Small intestine (tissue), 16 donors: ENCODE measurements at places on chromosomes 3 and 15.

GRCh38 chr15:99404454-99404853, 153.2 kb downstream of the LRRC28 start:
- H3K4me1 ChIP-seq: no peaks in the 10 kb centered on the region
- no peak for DNase-seq
- H3K4me3 ChIP-seq: no peak overlapping the region
- H3K27me3 ChIP-seq: no peaks in the 10 kb centered on the region
- H3K27ac ChIP-seq: no peak overlapping the region

DNA sequence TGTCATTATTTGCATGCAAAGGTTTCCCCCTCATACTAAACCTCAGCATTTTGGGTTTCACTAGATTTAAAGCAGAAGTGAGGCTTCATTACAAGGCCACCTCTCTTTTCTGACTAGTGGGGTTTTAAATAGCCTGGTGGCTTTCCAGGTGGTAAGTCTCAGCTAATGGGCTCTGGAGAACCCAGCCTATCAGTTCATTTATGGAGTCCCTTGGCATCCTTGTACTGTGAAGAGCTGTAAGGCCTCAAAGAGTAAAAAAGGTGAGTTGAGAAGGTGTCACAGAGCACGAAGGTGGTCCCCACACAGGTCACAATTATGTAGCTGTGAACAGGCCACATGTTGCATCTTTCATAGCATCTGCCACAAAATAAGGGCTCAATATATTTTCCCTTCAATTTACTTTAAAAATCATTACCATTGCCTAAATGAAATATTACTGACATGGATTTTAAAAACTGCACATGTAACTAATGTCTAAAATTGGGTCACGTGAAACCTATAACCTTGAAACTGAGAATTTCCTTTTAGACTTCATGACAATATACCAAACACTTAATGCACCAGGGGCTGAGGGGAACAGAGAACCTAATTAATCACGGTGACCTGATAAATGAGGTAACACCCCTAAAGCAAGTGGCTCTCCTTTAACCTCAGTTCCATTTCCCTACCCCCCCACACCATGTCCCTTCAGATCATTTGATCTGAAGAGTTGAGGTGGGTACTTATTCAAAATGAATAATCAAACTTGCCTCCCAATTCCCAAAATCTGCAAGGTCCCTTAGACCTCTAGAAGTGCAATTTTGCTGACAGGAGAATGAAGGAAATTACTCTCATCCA, 1.3 kb downstream of the NGLY1 start:
- H3K4me3 ChIP-seq: peak overlapping the region; percentile 76
- peaks cover 6% of the 10 kb centered on the region for H3K4me1 ChIP-seq
- DNase-seq: no peak
- H3K36me3 ChIP-seq: no peaks in the 10 kb centered on the region

- H3K4me3 ChIP-seq: no peak overlapping the region
- H3K27me3 ChIP-seq: no peaks in the 10 kb centered on the region
- H3K36me3 ChIP-seq: no peaks in the 10 kb centered on the region
- no peak overlapping the region for H3K27ac ChIP-seq
- no peaks in the 10 kb centered on the region for H3K4me1 ChIP-seq
Observed at GRCh38 chr3:49616061-49616460, 58.1 kb upstream of the APEH start.

DNA sequence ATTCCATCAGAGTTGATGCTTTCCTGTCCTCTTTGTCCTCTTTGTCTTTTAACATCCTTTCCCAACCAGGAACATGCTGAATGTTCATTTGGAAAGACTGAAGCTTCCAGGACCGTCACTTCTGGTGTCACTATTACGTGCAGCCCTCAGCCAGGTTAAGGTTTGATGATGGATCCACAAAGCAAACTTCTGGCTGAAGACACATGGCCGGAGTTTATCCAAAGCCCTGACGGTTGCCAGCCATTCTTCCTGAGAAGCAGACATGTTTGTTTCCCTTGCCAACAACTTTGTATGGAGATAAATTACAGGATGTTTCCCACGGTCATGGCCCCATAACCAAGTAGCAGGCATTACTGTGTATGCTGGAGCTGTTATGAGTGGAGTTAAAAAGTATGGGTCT, 236.9 kb downstream of the THSD4 start:
- no peak overlapping the region for H3K27ac ChIP-seq
- no peaks in the 10 kb centered on the region for H3K4me1 ChIP-seq
- H3K36me3 ChIP-seq: no peaks in the 10 kb centered on the region
- no peaks in the 10 kb centered on the region for H3K27me3 ChIP-seq
- no peak overlapping the region for H3K4me3 ChIP-seq

- H3K36me3 ChIP-seq: peaks cover 6% of the 10 kb centered on the region
- no peak for DNase-seq
- H3K4me1 ChIP-seq: no peaks in the 10 kb centered on the region
- no peak overlapping the region for H3K27ac ChIP-seq
- H3K27me3 ChIP-seq: no peaks in the 10 kb centered on the region
- H3K4me3 ChIP-seq: no peak overlapping the region
Observed at GRCh38 chr15:50979041-50979440, 70.6 kb downstream of the AP4E1 start.

- H3K36me3 ChIP-seq: no peaks in the 10 kb centered on the region
- no peaks in the 10 kb centered on the region for H3K27me3 ChIP-seq
- DNase-seq: no peak
- H3K4me3 ChIP-seq: no peak overlapping the region
- no peak overlapping the region for H3K27ac ChIP-seq
Observed at GRCh38 chr15:63022663-63023062, 19.9 kb upstream of the TPM1 start.

- H3K27ac ChIP-seq: no peak overlapping the region
- peaks cover 7% of the 10 kb centered on the region for H3K4me1 ChIP-seq
- H3K4me3 ChIP-seq: no peak overlapping the region
- no peaks in the 10 kb centered on the region for H3K27me3 ChIP-seq
- DNase-seq: no peak
- no peaks in the 10 kb centered on the region for H3K36me3 ChIP-seq
Observed at GRCh38 chr3:102223132-102223531, 211.7 kb upstream of the ZPLD1 start.

GRCh38 chr15:59399465-59400102, 26.9 kb upstream of the MYO1E start:
- DNase-seq: no peak
- H3K4me1 ChIP-seq: no peaks in the 10 kb centered on the region

DNA sequence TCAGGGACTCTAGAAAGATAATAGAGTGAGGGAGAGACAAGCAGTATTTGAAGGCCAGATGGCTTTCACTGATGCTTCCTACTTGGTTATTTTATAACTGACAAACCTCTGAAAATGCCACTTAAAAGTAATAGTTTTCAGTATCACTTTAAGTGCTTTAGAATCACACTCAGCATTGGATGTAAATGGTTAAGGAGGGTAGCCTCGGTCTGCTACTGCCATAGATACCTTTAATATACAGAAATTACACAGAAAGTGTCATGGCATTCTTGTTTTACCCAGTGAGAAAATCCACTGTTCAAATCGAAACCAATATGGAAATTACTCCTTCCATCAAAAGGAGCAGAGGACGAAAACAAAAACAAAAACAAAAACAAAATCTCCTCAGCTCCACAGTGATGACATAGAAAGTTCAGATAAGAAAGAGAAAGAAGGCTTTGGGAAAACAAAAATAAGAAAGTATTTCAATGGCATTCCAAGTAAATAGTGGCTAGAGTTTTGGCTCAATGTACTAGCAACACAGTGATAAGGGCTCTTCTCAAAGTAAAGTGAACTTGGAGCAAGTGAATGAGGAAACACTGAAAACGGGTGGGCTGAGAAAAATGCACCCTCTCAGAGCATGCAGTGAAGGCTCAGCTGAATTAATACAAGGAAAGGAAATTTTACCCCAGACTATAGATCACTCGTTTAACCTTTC, 43.2 kb upstream of the CD47 start:
- no peaks in the 10 kb centered on the region for H3K36me3 ChIP-seq
- H3K4me3 ChIP-seq: no peak overlapping the region
- no peaks in the 10 kb centered on the region for H3K27me3 ChIP-seq
- H3K4me1 ChIP-seq: peaks cover 2% of the 10 kb centered on the region

DNA sequence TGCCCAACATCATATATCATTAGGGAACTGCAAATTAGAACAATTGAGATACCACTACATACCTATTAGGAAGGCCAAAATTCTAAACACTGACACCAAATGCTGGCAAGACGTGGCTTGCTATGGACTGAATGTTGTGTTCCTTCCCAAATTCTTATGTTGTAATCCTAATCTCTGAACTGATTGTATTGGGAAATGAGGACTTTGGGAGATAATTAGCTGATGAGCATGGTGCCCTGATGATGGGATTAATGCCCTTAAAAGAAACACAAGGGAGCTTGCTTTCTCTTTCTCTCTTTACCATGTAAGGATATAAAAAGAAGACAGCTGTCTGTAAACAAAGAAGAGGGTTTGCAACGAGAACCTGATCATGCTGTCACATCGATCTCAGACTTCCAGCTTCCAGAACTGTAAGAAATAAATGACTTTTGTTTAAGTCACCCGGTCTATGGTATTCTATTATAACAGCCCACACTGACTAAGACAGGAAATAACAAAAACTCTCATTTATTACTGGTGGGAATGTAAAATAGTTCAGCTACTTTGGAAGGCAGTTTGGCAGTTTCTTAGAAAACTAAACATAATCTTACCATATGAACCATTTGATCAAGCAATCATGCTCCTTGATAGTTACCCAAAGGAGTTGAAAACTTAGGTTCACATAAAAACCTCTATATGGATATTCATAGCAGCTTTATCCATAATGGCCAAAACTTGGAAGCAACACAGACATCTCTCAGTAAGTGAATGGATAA, 458.3 kb upstream of the CBLB start:
- H3K27ac ChIP-seq: no peak overlapping the region
- H3K36me3 ChIP-seq: no peaks in the 10 kb centered on the region
- no peaks in the 10 kb centered on the region for H3K4me1 ChIP-seq

GRCh38 chr3:97971679-97972567, at the start of gene RIOX2:
Gene RIOX2, minus strand, starts transcription at chr3:97972431. Its CDS starts 4,838 bp downstream, at chr3:97967593.
- H3K4me1 ChIP-seq: peaks cover 15% of the 10 kb centered on the region
- H3K27me3 ChIP-seq: no peaks in the 10 kb centered on the region
- H3K27ac ChIP-seq: no peak within 1 kb of the TSS
- DNase-seq: peak; percentile 86
- peak within 1 kb of the TSS; percentile 34 for H3K4me3 ChIP-seq

DNA sequence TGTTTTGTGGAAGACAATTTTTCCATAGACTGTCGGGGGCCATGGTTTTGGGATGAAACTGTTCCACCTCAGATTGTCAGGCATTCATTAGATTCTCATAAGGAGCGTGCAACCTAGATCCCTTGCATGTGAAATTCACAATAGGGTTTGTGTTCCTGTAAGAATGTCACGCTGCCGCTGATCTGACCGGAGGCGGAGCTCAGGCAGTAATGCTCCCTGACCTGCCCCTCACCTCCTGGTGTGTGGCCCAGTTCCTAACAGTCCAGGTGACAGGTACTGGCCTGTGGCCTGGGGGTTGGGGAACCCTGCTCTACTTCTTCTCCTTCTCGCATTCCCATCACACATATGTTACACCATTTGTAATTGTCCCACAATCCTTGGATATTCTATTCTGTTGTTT, 11.0 kb downstream of the CHRNA7 start:
- no peaks in the 10 kb centered on the region for H3K36me3 ChIP-seq
- no peak overlapping the region for H3K4me3 ChIP-seq
- H3K4me1 ChIP-seq: peaks cover 15% of the 10 kb centered on the region
- H3K27ac ChIP-seq: no peak overlapping the region
- DNase-seq: no peak

GRCh38 chr15:69548395-69549180, 96.0 kb downstream of the RPLP1 start:
- no peak overlapping the region for H3K4me3 ChIP-seq
- no peak overlapping the region for H3K27ac ChIP-seq
- no peaks in the 10 kb centered on the region for H3K27me3 ChIP-seq
- DNase-seq: no peak

GRCh38 chr3:111667621-111668239, 72.6 kb upstream of the ZBED2 start:
- H3K27me3 ChIP-seq: no peaks in the 10 kb centered on the region
- no peak overlapping the region for H3K4me3 ChIP-seq
- DNase-seq: peak; percentile 38
- H3K36me3 ChIP-seq: no peaks in the 10 kb centered on the region
- H3K27ac ChIP-seq: no peak overlapping the region

DNA sequence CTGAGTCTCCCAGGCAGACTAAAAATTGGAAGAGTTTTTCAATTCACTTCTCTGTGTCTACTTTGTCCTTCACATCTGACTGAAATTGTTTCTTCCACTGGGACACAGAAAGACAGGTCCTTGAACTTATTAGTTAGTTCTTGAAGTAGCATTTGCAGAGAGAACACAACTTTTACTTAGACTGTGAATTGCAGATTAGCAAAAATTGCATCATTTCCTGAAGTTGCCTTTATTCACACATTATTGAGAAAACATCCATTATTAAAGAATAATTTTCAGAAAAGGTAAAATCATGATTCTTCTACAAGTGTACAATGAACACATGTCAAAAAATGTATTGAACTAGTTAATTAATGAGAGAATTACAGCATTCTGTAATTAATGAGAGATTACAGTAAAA, 1.4 kb upstream of the COMMD2 start:
- peaks cover 3% of the 10 kb centered on the region for H3K27me3 ChIP-seq
- no peak overlapping the region for H3K27ac ChIP-seq
- no peaks in the 10 kb centered on the region for H3K4me1 ChIP-seq
- DNase-seq: no peak

- H3K27ac ChIP-seq: no peak overlapping the region
- no peaks in the 10 kb centered on the region for H3K36me3 ChIP-seq
- DNase-seq: no peak
Observed at GRCh38 chr15:60718661-60719069, 239.7 kb upstream of the ICE2 start.

DNA sequence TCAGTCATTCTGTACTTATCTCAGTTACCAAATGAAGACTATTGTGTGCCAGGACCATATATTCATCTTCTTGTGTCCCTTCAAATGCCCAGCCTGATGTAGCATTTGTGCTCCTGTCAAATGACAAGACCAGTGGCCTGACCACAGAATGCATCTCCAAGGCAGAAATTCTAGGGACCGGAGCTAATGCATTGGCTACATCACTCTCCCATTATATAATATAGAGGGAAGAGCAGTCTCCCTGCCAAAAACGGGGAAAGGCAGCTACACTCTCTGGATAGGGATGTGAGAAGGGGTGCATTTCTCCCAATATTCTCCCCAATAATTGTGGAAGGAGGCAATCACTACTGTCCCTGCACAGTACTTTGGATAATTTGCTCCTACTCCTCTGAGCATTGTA, 312.0 kb downstream of the EPHB1 start:
- no peaks in the 10 kb centered on the region for H3K27me3 ChIP-seq
- H3K27ac ChIP-seq: no peak overlapping the region
- no peaks in the 10 kb centered on the region for H3K36me3 ChIP-seq
- no peaks in the 10 kb centered on the region for H3K4me1 ChIP-seq
- DNase-seq: no peak

DNA sequence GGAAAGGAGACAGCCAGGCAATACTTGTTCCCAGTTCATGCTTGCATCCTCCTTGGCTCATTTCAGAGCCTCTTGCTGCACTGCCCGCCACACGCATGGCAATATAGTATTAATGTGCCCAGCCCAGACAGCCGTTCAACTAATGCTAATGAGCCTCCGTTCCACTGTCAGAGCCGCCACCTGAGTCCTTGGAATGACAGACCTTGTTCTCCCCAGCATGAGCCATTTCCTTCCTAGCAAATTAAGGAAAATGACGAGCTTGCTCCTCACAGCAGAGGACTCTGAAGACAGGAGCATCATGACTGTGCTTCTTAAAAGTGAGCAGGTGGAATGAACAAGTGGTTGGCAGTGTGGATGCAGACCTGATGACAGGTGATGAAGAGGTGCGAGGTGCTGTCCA, 10.8 kb upstream of the LRRC15 start:
- no peaks in the 10 kb centered on the region for H3K36me3 ChIP-seq
- no peaks in the 10 kb centered on the region for H3K4me1 ChIP-seq
- H3K27me3 ChIP-seq: peaks cover 15% of the 10 kb centered on the region
- H3K27ac ChIP-seq: no peak overlapping the region
- DNase-seq: no peak
- H3K4me3 ChIP-seq: no peak overlapping the region
